ENCODE measurements at places on chromosomes 13 and 19.

DNA sequence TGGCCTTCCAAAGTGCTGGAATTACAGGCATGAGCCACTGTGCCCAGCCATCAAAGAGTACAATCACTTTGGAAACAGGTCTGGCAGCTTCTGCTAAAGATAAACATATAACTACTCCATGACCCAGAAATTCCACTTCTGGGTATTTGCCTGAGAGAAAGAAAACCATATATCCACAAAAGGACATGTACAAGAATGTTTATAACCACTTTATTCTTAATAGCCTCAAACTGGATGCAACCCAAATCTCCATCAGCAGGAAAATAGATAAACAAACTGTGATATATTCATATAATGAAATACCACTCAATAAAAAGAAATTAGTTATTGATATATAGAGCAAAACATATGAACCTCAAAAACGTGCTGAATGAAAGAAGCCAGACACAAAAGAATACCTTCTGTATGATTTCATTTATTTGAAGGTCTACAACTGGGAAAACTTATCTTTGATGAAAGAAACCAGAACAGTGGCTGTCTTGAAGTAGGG lies 40.5 kb downstream of the TEX26 start:
- no peak for DNase-seq

DNA sequence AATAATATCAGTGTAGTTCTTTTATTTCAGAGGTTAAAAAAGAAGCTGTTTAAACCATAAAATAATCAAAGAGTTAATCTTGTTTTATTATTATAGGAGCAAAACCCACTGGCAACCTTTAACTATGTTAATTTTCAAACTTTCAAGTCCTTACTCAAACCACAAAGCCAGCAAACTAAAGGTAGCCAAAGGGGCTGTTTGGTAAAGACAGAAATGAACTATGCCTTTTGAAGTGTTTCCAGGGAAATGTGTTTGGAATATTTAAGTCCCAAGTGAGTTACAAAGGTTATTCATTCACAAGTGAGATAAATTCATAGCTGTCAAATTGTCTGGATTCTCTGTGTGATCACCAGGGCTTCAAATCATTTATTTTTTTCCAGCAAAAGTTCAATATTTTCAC lies 264.7 kb downstream of the MZT1 start:
- DNase-seq = no peak

- no peak for DNase-seq
These were observed 2.1 kb downstream of the ACTN4 start for GRCh38 chr19:38649305-38650171.

GRCh38 chr19:38580080-38580479 lies 37.7 kb downstream of the MAP4K1 start:
- DNase-seq = no peak

GRCh38 chr19:12202250-12202649 lies 39.4 kb downstream of the ZNF136 start:
- DNase-seq = no peak

DNA sequence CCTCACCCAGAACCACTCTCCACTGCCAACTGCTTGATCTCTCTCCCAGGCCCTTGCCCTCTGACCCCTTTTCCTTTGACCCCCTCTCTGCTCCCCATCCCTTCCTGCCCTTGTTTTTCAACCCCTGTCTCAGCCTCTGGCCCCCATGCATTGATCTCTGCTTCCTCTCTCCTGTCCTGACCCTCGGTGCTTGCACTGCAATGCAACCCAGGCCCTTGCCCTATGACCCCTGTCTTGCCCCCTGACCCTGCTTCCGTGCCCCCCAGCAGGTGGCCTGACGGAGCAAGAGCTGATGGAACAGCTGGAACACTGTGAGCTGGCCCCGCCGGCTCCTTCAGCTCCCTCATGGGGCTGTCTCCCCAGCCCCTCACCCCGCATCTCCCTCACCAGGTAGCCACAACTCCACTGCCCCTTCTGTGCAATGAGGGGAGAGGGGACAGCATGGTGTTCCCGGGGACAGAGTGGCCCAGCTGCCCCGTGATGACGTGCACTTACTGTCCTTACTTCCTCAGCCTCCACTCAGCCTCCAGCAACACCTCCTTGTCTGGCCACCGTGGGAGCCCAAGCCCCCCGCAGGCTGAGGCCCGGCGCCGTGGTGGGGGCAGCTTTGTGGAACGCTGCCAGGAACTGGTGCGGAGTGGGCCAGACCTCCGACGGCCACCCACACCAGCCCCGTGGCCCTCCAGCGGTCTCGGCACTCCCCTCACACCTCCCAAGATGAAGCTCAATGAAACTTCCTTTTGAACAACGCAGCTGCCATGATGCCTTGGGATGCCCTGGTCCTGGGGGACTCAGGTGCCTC lies 10.5 kb upstream of the LTBP4 start:
- DNase-seq = no peak

DNA sequence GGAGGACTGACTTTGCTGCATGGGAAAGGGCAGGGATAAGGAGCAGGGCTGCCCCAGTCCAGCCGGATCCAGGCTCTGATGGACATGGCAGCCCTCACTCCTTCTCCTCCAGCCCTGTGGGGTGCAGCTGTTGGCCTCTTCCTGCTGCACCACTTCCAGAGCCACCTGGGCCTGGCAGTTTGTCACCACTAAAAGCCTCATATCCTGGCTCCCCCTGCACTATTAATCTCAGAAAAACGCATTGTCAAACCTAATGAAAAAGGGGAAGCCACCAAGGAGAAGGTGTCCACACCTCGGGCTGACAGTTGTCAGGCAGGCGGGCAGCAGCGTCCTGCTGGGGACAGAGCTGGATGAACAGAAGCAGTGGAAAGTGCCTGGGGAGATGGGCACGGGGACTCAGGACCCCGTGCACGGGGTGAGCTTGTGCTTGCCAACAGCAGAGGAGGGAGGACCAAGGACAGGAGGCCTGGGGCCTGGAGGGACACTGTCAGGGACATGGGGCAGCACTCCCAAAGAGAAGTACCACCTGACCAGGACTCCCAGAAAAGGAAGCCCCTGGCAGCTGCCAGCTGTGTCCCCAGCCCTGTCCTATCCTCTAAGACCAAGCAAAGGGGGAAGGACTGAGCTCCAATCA lies 151.1 kb upstream of the TSHZ3 start:
- DNase-seq = no peak

- DNase-seq = no peak
These were observed 37.8 kb upstream of the CXCL17 start for GRCh38 chr19:42480335-42481095.

- DNase-seq = no peak
These were observed 85.5 kb downstream of the ELF1 start for GRCh38 chr13:40933508-40934204.

GRCh38 chr13:99346335-99347042 lies 39.3 kb upstream of the GPR183 start:
- DNase-seq = no peak

GRCh38 chr19:289651-290371 lies 1.4 kb downstream of the PLPP2 start:
- DNase-seq = no peak

GRCh38 chr19:47231215-47232054 lies 436 bp upstream of the BBC3 start:
- peak; percentile 71 for DNase-seq

GRCh38 chr19:33674626-33675367 lies 53.0 kb downstream of the CHST8 start:
- DNase-seq = no peak

- no peak for DNase-seq
These were observed 87.1 kb downstream of the ZNF486 start for GRCh38 chr19:20254121-20254520.

GRCh38 chr13:46278474-46278873 lies 66.7 kb downstream of the LRRC63 start:
- no peak for DNase-seq

GRCh38 chr19:58330458-58330857 lies 3.7 kb downstream of the ZSCAN22 start:
- no peak for DNase-seq

DNA sequence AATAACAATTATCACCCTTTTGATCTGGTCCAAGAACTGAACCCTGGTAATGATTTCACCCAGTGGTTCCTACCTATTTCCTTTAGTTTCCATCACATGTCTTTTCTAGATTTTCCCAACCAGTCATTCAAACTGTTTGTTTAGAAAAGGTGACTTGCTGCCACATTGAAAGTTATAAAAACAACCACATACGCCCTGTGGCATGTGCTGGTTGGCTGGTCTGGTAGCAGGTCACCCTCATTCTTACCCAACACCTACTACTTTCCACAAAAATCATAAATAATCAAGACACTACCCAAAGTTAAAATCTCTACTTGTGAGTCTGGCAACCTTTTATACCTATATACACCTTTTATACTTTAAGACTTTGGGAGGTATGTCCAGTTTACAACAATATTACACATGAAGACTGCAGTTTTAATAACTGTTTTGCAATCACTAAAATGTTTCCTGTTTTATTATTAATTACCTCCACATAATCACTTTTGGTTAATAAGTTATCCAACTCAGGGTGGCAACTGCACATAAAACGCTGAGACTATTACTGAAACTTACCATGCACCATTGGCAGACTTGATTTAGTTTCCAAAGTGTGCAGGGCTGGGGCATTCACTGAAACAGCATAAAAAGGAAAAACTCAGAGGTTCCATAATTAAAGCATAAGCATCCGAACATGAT lies 38.9 kb downstream of the DZIP1 start:
- no peak for DNase-seq

DNA sequence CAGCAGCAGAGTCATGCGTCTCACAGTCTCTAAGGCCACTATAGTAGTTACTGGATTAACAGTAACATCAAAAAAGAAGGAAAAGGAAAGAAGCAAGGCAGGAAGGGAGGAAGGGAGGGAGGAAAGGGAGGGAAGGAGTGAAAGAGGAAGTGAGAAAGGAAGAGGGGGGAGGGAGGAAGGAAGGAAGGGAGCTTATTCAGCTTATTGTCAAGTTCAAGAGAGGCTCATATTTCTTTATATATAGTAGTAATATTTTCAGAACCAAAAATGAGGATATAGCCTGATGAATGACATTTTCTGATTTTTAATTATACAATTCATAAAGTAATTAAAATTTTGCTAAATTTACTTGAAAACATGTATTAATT lies 17.7 kb upstream of the RUBCNL start:
- DNase-seq = no peak

- no peak for DNase-seq
These were observed 44.4 kb upstream of the USE1 start for GRCh38 chr19:17170538-17171297.

- DNase-seq = no peak
These were observed 90.3 kb downstream of the RNF17 start for GRCh38 chr13:24854311-24854710.

DNA sequence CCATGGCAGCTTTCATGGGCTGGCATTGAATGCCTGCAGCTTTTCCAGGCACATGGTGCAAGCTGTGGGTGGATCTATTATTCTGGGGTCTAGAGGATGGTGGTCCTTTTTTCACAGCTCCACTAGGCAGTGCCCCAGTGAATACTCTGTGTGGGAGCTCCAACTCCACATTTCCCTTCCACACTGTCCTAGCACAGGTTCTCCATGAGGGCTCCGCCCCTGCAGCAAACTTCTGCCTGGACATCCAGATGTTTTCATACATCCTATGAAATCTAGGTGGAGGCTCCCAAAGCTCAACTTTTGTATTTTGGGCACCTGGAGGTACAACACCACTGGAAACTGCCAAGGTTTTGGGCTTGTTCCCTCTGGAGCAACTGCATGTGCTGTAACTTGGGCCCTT lies 450.6 kb downstream of the LMO7 start:
- no peak for DNase-seq

GRCh38 chr13:25292301-25292700 lies 5.0 kb upstream of the MTMR6 start:
- DNase-seq = no peak

GRCh38 chr13:40394304-40394985 lies 272.0 kb downstream of the FOXO1 start:
- DNase-seq = no peak

DNA sequence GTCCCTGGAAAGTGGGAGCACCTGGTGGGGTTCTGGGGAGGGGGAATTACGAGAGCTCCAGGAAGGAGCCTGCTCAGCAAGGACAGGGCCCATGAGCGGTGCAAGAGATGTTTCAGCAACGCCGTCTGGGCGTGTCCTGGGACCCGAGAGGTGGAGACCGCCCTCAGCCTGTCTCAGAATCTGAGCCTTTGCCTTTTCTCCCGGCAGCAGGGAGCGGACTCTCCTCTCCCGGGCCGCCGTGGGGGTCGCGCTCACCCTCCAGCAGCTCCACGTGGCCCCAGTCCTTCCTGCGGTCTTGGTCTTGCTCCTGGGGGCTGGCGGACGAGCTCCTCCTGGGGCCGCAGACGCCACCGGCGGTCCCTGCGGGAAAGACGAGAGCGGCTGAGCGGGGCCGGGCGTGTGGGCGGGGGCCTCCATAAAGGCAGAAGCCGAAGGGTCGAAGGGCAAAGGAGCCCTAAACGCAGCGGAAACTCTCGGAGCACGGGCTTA lies 714 bp downstream of the POLRMT start:
- DNase-seq = peak; percentile 41

DNA sequence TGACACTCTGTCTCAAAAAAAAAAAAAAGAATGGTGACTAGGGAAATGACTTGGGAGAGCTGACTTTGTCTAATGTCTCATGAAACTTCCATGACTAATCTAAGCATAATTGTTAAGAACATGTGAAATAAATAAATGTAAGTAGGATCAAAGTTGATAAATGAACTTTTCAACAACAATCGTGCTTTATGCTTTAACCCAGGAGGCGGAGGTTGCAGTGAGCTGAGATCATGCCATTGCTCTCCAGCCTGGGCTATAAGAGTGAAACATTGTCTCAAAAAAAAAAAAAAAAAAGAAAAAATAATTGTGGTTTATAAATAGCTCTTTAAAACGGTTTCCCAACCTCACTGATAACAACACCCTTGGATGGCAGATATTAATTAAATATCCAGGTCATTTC lies 12.9 kb upstream of the AKT2 start:
- no peak for DNase-seq

DNA sequence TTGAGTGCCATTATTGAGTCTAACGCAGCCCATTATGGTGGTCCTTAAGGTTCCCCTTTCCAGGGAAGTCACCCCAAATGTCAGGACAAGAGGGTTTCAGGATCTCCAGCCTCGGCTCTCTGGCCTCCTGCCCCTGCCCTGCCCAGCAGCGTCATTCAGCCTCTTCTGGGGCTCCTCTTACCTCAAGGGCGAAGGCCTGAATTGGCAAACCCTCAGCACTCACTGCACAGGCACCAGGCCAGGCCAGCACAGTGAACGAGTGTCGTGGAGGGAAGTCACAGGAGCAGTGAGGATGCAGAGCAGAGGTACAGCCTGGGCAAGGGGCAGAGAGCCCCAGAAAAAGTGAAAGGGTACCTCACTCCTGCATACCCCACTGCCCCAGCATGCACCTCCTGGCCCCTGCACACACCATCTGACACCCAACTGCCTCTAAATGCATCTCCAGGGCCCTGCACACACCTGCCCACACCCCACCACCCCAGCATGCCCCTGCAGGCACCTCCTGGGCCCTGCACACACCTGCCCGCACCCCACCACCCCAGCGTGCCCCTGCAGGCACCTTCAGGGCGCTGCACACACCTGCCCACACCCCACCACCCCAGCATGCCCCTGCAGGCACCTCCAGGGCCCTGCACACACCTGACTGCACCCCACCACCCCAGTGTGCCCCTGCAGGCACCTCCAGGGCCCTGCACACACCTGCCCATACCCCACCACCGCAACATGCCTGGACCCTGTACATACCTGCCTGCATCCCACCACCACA lies 19.8 kb downstream of the SLC25A42 start:
- DNase-seq = no peak
